ENCODE measurements at places on chromosomes 6 and 20. TPM values are rescaled to one million over a fixed set of nuclear protein-coding genes. Genes with fewer than 3 reads are reported as not detected.

DNA sequence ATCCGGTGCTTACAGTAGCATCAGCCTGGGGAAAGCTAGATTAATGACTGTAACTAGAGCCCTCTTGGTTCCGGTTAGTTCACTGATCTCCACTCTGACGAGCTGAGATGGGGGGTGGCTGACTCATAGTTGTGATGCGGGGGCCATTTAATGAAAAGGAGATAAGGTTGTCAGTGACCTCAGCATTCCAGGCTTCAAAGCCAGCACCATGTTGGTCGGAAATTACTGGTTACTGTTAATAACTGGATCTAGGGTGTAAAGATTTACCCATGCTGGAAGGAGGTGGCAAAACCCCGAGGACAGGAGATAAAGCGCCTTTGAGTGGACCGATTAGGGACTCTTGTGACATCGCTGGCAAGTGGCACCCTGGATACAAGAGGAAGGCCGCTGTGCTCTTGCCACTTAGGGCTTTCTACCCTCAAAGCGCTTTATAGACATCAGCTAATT, 21.1 kb downstream of the FOXC1 start:
- DNase-seq = no peak

DNA sequence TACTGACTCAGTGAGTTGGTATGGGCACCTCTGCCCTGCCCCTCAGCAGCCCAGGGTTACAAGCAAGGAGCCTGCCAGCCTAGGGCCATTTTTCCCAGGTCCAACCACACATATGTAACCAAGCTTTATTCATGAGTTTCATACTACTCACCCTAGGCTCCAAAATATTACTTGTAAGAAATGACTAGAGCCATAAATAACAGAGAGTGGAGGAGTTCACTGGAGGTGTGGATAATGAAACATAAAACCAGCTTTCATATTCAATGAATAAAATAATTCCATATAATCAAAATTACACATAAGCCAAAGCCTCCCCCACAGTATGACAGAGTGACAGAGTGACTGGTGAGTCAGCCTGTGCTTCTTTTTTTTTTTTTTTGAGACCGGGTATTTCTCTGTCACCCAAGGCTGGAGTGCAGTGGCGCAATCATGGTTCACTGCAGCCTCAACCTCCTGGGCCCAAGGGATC, 229.8 kb upstream of the SASH1 start:
- no peak for DNase-seq

DNA sequence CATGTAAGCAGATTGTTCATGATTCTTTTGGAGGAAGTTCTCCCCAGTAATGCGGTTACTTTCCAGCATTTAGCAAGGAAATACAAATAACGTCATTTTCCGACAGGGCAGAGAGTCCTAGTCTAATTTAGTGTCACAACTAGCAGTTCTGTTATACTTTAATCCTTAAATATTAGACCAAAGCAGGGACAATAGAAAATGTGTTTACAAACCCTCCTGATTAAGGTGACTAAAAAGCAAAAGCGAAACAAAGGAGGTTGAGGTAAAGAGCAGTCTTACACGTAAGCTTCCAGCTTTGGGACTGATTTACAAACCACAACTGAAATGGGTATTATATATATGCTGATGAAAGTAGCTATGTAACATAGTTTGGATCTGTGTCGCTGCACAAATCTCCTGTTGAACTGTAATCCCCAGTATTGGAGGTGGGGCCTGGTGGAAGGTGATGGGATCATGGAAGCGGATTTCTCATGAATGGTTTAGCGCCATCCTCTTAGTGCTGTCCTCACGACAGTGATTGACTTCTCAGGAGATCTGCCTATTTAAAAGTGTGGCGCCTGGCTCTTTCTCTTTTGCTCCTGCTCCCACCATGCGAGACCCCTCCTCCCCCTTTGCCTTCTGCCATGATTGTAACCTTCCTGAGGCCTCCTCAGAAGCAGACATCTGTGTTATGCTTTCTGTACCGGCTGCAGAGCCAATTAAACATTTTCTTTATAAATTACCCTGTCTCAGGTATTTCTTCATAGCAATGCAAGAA, 81.9 kb downstream of the PLCB1 start:
- no peak for DNase-seq

DNA sequence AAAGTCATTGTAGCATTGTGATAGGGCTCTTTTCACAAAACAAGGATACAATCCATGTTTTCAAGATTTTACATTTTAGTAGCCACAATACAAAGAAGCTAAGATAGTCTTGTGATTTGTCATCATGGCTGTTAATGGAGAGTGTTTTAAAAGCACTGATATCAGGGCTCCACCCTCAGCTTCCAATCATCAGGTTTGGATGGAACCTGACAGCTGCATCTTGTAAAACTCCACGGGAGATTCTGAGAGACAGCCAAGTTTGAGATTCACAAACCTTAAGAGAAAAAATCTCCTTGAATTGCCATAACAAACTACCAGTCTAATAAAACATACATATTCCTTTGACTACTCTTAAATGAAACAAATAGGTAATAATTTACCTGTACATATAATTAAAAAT, 280.2 kb downstream of the ESR1 start:
- DNase-seq = no peak

- DNase-seq = no peak
These were observed 2.4 kb downstream of the BTBD3 start for GRCh38 chr20:11920083-11920482.

GRCh38 chr6:129936329-129937165, 75.4 kb upstream of the TMEM244 start:
- no peak for DNase-seq

DNA sequence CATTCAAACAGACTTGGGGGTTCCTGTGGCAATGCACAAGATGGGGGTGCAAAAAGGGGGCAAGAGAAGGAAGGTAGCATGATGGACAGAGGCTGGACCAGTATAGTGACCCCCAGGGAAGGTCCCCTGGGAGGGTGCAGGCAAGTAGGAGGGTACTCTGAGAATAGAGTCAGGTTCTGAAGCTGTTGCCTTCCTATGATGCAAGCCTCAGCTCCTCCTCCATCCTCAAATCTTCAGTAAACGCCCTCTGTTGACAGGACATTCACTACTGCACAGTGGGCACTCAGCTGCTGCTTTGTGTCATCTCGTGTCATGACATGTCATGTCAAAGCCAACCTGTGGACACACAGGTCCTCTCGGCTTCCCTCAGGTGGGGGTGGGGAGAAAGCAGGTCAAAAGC, 5.8 kb upstream of the SDCBP2 start:
- no peak for DNase-seq

DNA sequence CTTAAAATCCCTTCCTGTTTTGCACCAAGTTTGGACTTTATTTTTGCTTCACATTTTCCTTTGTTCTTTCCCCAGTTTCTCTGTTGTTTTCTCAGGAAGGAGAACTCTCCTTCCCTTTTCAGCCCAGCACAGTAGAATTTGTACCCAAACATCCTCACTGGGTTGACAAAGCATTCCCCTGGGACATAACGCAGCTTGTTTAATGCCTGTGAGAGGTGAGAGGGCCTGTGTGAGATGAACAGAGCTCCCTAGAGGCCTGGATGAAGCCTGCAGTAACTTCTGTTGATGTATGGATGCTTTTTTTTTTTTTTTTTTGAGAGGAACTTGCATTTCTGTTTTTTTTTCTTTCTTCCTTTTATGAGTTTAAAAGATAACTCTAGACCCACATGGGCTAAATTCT, 104.9 kb upstream of the SLC22A23 start:
- DNase-seq = no peak

- peak; percentile 98 for DNase-seq
These were observed 76.8 kb downstream of the UNC5CL start for GRCh38 chr6:40962241-40962640.

GRCh38 chr6:91633374-91634111, 1046.7 kb upstream of the MAP3K7 start:
- no peak for DNase-seq

- no peak for DNase-seq
These were observed 241.2 kb upstream of the PREP start for GRCh38 chr6:105644073-105644489.

Gene LY6G5B
- total RNA-seq = 2.8 TPM

Gene PSORS1C2
- total RNA-seq = not detected

Gene LGSN
- total RNA-seq = not detected

Gene BPIFA1
- total RNA-seq = not detected

Gene EFCAB8
- not detected for total RNA-seq

Gene RSPO4
- 3.3 TPM for total RNA-seq

Measured in kidney epithelial cell (primary cell).